HFFc6 (cell line): ENCODE measurements at places on chromosomes 6 and 20. TPM values are rescaled to one million over a fixed set of nuclear protein-coding genes. Genes with fewer than 3 reads are reported as not detected.

DNA sequence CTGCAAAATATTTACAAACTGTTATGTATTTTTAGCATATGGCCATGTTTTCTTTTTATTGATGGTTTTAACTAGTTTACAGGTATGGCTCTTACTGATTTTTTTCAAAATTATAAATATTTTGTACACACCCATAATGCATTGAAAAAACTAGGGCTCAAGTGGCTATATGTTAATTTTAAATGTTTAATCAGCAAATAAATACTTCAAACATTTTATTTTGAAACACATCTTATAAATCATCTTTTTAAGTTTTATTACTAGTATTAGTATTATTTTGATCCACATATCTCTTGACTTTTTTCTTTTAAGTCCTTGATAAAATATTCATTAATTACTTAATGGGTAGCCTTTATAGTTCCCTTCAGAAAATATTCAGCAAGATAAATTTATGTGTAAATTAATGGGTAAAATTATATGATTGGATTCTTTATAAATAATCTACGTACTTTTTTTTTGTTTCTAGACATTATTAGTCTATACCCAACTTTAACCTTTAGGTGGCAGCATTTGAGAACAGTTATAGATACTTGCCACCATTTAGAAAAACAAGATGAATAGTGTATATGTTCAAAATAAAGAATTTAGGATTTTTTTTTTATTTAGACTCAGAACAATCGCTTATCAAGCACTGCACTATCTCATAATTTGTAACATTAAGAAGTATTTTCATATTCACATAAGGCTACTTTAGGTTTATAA, 241.9 kb downstream of the ADGRB3 start:
- DNase-seq = no peak
- H3K36me3 ChIP-seq = no peaks in the 10 kb centered on the region
- H3K4me1 ChIP-seq = no peaks in the 10 kb centered on the region

DNA sequence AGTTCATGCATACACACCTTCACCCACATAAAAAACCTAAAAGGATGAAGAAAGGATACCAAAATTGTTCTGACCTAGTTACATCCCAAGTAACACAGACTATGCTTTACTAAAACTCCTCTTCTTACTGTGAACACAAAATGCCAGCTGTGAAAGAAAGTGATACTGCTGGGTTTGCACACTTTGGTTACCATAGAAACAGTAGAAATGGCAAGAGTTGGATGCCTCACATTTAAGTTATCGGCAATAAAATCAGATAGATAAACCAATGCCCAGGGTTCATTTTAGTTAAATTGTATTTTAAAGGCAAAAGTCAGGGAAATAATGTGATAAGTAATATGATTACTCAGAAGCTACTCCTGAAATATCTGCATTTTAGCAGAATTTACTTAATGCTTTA, 161.9 kb downstream of the CDK19 start:
- peaks cover 49% of the 10 kb centered on the region for H3K4me1 ChIP-seq
- no peak for DNase-seq
- H3K36me3 ChIP-seq = peaks cover 9% of the 10 kb centered on the region; the same call in 1 of the 2 replicates
- H3K27me3 ChIP-seq = peaks cover 1% of the 10 kb centered on the region
- no peak overlapping the region for H3K27ac ChIP-seq

DNA sequence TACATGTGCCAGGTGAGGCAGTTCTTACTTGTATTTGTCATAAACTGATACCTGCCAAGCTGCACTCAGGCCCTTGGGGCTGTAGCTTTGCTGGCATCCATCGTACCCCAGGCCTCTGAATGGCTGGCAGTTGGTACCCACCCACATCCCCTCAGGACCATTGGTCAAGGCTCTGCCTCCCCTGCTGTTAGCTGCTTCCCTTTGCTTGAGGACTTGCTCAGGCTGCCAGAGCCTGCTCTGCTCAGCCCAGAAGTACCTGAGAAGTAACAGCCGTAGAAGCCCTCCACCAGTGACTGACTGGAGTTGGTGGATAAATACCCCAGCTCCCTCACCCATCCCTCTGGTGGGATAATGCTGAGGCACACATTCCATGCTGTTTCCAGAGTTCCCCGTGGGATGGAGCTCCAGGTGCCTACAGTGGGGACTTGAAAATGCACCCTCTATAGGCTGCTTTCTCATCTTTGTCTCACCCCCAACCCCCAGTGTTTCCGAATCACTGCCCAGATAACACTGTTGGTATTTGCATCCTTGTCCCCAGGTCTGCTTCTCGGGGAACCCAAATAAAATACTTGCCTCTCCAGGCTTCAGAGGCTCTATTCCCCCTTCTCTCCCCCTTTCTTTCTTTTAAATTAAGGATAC, 7.3 kb downstream of the EBF4 start:
- no peak for DNase-seq
- no peaks in the 10 kb centered on the region for H3K36me3 ChIP-seq
- H3K27ac ChIP-seq = no peak overlapping the region
- H3K4me1 ChIP-seq = no peaks in the 10 kb centered on the region

GRCh38 chr6:151690303-151690702, 117.2 kb upstream of the ESR1 start:
- peaks cover 31% of the 10 kb centered on the region for H3K4me1 ChIP-seq
- peak overlapping the region; percentile 86 for H3K4me3 ChIP-seq
- H3K27me3 ChIP-seq = no peaks in the 10 kb centered on the region
- no peak for DNase-seq
- peak overlapping the region; percentile 77 for H3K27ac ChIP-seq

GRCh38 chr6:158053377-158054313, 72.0 kb downstream of the SYNJ2 start:
- no peak for DNase-seq
- H3K4me3 ChIP-seq = no peak overlapping the region
- H3K27ac ChIP-seq = peak overlapping the region; percentile 34

DNA sequence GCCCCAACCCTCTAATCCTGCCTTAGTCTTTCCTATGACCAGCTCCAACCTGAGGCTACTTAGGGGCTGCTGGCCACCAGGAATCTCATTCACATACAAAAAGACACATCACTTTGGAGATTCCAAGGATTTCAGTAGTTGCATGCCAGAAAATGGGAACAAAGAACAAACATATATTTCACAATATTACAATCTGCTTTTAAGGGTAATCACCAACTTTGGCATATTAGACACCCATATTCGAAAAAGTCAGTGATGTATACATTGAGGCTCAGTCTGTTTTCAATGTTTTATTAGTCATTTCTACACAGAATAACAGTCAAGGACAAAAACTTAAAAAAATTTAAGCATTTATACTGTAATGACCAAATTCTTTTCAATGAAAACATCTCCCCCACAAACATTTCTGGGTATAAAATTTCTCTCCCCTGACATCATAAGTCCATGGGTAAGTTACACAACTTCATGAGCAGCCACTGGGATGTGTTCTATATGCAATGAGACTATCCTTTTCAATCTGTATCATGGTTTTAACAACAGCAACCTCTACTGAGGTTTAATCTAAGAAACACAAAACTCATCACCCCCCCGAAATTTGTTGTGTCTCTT, 103.5 kb downstream of the MAP7 start:
- no peak for DNase-seq
- H3K4me3 ChIP-seq = no peak overlapping the region
- H3K27ac ChIP-seq = no peak overlapping the region
- no peaks in the 10 kb centered on the region; the same call in 1 of the 2 replicates for H3K4me1 ChIP-seq
- peaks cover 4% of the 10 kb centered on the region for H3K27me3 ChIP-seq
- H3K36me3 ChIP-seq = no peaks in the 10 kb centered on the region

The TREML4 gene
- total RNA-seq = not detected in 3 replicates
